Activated naive CD8-positive, alpha-beta T cell treated with anti-CD3 and anti-CD28 coated beads for 36 hours (primary cell): ENCODE measurements at places on chromosomes 6 and 20. TPM values are rescaled to one million over a fixed set of nuclear protein-coding genes. Genes with fewer than 3 reads are reported as not detected.

DNA sequence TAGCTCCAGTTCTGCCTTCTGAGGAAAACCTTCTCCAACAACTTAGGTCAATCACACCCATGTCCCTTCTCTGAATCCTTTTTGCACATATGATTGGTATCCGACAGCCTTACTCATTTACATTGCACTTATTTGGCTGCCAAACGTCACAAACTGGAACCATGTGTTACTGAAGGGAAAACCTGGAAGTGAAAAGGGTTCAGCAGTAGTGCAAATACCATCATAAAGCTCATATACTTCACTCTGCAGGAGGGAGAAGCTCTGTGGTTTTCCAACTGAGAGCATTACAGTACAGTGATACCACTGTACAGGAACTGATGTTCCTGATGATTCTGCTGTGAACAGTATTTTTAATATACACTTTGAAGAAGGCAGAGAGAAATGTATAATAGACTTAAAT, 87.8 kb downstream of the SLC16A10 start:
- no peak for DNase-seq

- no peak for DNase-seq
Observed at GRCh38 chr6:34836451-34836850, 44.6 kb downstream of the BLTP3A start.

GRCh38 chr20:6700563-6701329, 66.7 kb upstream of the BMP2 start:
- no peak for DNase-seq

DNA sequence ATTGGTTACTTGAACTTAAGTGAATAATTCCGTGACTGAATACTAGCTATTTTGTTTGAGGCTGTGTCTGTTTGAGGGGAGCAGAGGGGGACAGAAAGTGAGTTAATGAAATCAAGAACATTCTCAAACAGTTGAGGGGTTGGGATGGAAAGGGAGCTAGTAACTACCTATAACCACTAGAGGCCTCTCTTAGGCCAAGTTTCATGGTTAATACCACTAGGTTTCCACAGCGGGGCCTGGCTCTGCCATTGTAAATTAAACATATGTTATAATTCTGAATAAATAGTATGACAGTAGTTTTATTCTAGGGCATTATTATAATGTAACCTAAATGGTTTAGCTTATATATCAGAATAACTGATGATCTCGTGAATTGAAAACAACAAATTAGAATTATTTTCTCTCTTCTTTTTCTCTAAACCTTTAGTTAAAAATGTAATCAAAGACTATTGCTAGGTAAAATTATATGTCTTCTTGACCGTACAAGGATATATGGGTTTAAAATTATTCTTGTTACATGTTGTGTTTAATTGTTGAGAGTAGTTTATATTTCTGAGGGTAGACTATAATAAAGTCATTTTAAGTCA, 108.1 kb downstream of the BCKDHB start:
- DNase-seq, result no peak

Gene JPH2
- total RNA-seq, result 0.14 TPM

Gene GLO1
- total RNA-seq, result 163 TPM

DNA sequence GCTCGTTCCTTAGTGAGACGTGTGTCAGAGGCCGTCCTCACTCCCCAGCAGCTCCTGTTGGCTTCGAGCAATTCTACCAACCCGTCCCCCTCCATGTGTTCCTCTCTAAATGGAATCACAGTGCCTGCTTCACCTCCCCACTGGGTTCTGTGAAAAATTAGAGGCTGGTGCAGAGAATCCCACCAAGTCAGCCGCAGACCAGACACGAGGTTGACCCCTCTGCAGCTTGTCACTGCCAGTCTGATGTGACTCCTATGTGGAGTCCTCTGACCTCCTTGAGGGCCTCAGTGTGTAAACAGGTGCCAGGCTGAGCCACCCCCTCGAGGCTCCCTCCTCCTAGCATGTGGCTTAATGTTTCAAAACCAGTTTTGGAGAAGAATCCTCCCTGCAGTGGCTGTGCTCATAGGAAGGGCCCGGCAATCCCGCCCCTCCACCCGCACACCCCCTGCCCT, 12.6 kb upstream of the IRF4 start:
- no peak for DNase-seq

- no peak for DNase-seq
Observed at GRCh38 chr6:119182875-119183274, 104.4 kb upstream of the FAM184A start.

Gene GATA5
- total RNA-seq, result not detected

GRCh38 chr6:107061125-107062020, 33.4 kb downstream of the MTRES1 start:
- DNase-seq, result peak; percentile 11

Gene CALHM6
- total RNA-seq, result 5.6 TPM

DNA sequence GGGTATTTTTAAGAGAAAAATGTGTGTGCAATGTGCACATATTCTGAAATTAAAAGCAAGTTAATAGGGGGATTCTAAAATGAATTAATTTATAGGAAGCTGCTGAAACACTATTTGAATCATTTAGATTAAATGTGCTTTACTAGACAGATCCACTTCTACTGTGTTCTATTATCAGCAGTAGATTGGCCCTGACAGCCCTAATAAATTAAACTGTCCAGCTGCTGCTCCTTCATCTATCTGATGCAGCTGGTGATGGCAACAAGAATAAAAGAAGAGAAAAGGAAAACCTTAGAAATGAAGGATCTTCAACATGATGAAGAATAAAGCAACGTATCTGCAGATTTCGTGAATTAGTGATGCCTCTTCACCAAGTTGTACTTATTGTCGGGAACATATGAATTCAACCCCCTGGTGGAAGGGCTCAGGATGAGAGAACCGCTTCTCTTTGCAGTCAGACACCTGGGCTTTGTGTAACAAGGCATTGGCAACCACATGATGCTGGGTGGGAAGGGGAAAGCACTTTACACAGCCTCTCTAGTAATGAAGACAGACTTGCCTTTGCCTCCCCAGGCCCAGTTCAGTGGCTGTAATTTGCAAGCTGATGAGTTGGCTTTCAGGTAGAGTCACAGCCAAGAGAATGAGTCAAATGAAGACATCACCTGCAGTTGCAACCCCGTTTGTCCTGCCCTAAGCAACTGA, 94.4 kb downstream of the LAMP5 start:
- DNase-seq, result no peak

Gene SLC32A1
- total RNA-seq, result not detected

Gene TMEM217
- total RNA-seq, result 4.9 TPM

Gene XKR7
- 0.04 TPM for total RNA-seq

- no peak for DNase-seq
Observed at GRCh38 chr20:60446267-60447111, 488.3 kb downstream of the CDH26 start.

Gene HUS1B
- total RNA-seq, result 0.84 TPM

DNA sequence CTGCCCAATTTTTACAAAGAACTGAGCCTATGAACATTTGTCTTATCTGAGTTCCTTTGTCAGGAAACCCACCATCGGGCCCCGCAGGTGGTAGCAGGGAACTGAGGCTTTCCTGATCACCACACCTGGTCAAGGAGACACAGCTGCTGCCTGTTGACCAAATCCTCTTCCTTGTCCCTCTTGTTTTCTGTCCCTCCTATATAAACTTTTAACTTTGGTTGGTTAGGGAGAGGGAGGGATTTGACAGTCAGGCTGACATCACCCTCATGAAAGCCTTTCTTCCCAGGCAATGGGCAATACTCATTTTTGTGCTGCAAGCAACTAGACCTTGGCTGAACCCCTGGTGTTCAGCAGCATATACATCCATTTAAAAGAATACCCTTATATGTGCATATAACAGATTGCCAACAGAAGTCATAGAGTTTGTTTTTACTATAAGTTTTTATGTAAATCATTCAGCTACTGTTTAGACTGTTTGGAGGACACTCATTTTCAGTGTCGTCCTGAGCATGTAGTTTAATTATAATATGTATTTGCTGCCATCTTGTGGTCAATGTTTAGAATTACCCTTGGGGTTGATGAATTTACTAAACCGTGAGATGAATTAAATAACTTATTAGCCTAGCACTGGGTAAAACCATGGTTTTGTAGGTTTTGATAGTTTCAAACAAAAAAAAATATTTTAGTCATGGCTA, 17.0 kb downstream of the CRISP1 start:
- DNase-seq, result no peak

Gene SNRPB2
- total RNA-seq, result 140 TPM

Gene IMPG1
- not detected for total RNA-seq

DNA sequence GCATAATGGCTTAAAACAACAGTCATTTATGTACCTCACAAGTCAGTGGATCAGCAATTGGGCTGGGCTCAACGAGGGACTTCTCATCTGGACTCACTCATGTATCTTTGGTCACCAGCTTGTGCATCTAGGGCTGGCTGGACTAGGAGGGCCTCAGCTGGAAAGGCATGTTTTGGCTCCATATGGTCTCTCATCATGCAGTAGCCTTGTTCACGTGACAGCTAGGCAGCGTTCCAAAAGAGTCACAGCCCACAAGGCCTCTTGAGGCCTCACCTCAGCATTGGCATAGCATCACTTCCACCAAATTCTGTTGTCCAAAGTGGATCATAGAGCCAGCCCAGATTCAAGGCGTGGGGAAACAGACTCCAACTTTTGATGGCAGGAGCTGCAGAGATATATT, 110.1 kb downstream of the MAFB start:
- no peak for DNase-seq

DNA sequence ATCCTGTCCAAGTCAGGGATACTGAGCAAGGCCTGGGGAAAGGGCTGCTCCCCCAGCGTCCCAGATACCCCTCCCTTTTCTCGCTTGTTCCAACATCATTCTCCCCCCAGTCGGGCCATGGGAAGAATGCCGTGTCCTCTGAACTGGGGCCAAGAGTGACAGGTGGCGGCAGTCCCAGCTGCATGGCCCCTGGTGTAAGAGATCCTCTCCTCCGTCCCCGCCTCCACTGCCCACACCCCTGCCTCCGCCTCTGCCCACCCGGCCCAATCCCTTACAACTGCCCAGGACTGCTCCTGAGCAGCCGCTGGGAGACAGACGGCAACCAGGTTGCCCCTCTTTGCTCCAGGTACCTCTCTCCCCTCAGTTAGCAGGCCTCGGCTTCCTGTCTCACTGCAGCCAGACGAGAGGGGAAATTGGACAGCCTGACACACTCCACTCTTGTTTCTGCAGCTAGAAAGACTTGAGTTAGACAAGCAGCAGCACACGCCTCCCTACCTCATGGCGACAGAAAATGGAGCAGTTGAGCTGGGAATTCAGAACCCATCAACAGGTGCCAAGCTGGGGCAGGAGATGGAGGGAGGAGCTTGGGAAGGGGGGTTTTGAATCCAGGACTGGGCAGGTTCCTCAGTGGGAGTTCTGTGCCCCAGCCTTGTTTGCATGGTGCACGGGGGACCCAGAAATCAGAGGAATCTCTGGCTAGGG, at the start of gene MYLK2:
MYLK2 (plus strand) TSS at position 274 of the 702 bp plus-strand sequence; CDS start at position 499, 225 bp downstream.
- no peak for DNase-seq

Gene ADAM33
- total RNA-seq, result not detected

- no peak for DNase-seq
Observed at GRCh38 chr6:170012037-170012330, 260.6 kb downstream of the ERMARD start.

Gene NR2E1
- not detected for total RNA-seq

Gene PTCRA
- not detected for total RNA-seq
